ENCODE measurements at places on chromosomes 4 and X.

GRCh38 chr4:120158046-120158445 is 91.4 kb upstream of the MAD2L1 start:
- no peak for DNase-seq

DNA sequence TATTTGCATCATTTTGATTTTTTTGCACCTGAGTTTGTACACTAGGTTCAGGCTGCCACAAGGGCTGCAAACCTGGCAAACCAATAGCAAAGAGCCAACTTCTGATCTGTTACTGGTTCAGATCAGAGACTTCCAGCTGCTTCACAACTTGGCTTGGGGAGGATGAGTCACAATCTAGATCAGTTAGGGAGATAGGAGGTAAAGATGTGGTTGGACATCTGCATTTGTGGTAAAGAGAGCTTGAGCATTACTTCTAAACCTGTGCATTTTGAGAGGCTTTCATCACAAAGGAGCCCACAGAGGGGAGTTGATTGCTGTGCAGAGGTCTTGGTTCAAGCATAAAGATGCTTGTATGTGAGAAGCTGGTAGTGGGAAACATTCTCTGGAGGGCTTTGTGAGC is 34.5 kb downstream of the LINC00632 start:
- no peak for DNase-seq

DNA sequence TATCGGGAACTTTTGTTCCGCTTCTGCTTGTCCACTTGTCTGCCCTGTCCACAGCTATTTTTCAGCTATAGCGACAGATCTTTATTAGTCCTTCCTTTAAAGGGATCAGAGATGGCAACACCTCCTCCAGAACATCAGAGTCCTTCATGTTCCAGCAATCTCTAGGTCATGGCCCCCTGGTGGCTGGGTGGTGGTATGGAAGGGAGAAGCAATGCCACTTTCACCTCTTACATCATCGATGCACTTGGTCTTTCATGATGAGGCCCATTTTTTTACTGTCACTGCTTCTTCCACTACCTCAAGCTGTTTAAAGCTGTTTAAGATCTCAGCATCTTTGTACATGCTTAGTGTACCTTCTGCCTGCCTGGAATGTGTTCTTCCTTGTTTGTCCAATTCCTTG is 106.7 kb downstream of the ARHGAP6 start:
- DNase-seq = no peak

GRCh38 chr4:41598580-41598979 is 60.6 kb downstream of the LIMCH1 start:
- no peak for DNase-seq

- DNase-seq = no peak
Measured at GRCh38 chrX:40483502-40483901, 97.3 kb upstream of the ATP6AP2 start.

Measured in DMS79 treated with DMSO at 0.1 percent for 48 hours (cell line).